Stimulated activated CD4-positive, alpha-beta T cell treated with anti-CD3 and anti-CD28 coated beads, Interleukin-12 subunit alpha, Interleukin-12 subunit beta, amount 100 ng/mL, for 24 hours (primary cell): ENCODE measurements at places on chromosomes 12 and 14.

- no peak for DNase-seq
Measured at GRCh38 chr12:105171691-105172436, 64.1 kb downstream of the APPL2 start.

DNA sequence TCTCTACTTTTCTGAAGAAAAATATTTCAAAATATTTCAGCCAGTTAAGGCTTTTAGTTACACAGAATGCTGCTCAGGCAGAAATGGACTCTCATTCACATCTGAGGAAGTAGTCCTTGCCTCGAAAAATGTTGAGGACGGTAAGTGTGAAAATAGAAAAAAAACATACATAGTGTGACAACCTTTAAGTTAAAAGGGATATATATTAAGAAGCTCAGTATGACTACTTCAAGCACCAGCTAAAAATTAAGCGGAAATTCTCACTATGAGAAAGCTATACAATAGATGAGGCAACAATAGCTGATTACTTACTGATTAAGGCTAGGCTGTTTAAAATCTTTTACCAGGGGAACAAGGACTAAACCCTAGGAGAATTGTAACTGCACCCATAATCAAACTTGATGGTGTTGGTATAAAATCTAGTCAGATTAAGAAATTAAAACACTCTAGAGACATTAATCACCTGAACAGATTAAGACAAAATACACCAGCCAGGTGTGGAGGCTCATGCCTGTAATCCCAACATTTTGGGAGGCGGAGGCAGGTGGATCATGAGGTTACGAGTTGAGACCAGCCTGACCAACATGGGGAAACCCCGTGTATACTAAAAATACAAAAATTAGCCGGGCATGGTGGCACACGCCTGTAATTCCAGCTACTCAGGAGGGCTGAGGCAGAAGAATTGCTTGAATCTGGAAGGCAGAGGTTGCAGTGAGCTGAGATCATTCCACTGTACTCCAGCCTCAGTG, 53.9 kb downstream of the HNRNPC start:
- no peak for DNase-seq

- no peak for DNase-seq
Measured at GRCh38 chr14:34710006-34710405, 4.4 kb downstream of the CFL2 start.

DNA sequence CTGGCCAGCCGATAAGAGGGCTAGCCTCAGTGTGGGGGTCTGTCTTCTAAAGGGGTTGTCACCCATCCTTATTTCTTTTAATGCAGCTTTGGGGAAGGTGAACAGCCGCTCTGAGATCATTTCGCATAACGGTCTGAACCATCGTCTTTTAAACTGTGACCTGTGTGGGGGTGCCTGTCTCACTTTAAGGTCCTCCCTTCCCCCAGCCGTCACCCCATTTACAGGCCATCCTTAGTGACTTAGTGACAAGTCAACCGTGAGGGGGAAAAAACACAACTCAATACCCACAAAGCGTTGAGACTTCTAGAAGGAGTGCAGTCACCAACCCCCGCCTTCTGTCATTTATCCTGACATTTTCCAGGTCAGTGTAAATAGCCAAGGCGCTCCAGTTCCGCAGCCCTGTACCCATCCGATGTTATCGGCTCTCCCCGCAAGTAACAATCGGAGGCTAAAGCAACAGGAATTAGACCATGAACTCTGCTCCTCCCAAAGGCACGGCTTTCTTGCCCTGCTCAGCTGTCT, 505 bp upstream of the DENND5B start:
- DNase-seq, result no peak

DNA sequence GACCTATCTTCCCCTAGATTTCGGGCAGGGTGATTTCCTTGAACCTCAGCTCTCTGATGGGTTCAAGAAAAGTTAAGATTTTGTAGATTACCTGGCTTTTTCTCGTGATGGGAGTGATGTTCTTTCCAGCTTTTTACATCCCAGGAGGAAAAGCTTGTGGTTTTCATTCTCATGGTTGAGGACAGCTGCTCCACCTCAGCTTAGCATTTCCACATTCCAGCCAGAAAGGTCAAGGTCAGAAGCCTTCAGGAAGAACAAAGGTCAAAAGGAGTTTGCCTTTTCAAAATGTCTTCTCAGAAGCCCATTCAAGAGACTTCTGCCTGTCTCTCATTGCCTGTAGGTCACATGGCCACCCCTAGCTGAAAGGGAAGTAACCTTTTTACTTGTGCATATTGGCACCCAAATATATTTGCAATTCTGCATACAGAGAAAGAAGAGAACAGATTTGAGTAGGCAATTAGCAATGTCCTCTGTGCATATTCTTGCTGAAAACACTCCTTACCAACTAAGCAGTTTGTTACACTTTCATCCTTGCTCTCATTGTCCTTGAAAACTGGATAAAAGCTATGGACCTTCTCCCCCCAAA, 6.6 kb upstream of the ADGRD1 start:
- DNase-seq, result no peak

- no peak for DNase-seq
Measured at GRCh38 chr14:34843011-34843554, 32.1 kb downstream of the BAZ1A start.

DNA sequence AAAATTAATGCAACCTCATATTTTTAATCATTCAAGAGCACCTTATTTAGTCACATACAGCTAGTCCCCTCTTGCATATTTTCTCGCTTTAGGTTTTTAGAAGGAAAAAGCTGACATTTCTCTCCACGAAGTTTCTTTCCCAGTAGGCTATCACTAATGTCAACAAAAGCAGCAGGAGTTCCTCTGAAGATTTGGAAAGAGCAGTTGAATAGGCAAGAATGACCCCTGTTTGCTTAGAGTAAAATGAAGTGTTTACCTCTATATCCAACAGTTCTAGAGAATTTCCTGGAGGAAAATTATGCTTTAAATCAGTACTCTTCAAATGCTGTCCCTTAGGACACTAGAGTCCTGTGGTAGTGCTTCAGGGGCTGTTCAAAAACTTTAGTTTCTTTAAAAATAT, 188.1 kb upstream of the PRKD1 start:
- DNase-seq, result no peak

GRCh38 chr14:52068615-52069306, at the start of gene NID2:
TSS of gene NID2 (minus strand) at chr14:52069059. CDS start at chr14:52068994, 65 bp downstream.
- peak; percentile 45 for DNase-seq

GRCh38 chr12:65565601-65566560, 258.4 kb upstream of the HMGA2 start:
- no peak for DNase-seq

GRCh38 chr12:68855771-68856170, 47.8 kb downstream of the MDM2 start:
- DNase-seq, result no peak

DNA sequence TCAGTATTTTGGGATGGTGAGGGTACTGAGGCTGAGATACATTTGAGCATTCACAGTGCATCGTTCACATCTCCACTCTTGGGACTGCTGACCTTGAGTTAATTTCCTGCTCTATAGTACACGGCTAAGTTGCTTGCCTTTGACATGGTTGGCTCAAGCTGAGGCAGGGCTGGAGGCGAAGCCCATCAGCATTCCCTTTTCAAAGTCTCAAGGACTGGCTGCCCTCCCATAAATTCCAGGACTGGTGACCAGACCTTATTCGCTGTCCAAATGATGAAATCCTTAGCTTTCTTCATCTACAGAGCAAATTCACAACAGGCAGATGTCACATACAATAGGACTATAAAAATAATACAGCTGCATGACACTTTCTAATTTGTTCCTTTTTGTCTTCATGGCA, 85.9 kb downstream of the SSPN start:
- no peak for DNase-seq
